ENCODE measurements at places on chromosomes 4 and X. TPM values are rescaled to one million over a fixed set of nuclear protein-coding genes. Genes with fewer than 3 reads are reported as not detected.

The CFAP47 gene
- total RNA-seq: not detected

The STEEP1 gene
- 18.4 TPM for total RNA-seq

The WDR17 gene
- 0.25 TPM for total RNA-seq

The XAGE1A gene
- not detected for total RNA-seq

The RPL36A gene
- 331 TPM for total RNA-seq

The CDX4 gene
- not detected for total RNA-seq

The RASGEF1B gene
- 2.9 TPM for total RNA-seq

The ASB12 gene
- 0.17 TPM for total RNA-seq

The HGFAC gene
- not detected for total RNA-seq

The TGIF2LX gene
- not detected for total RNA-seq

The ARR3 gene
- total RNA-seq: not detected

The ADAMTS3 gene
- not detected for total RNA-seq

The SYTL5 gene
- total RNA-seq: not detected

The GPR50 gene
- not detected for total RNA-seq

The HERC6 gene
- 8.2 TPM for total RNA-seq

The HS3ST1 gene
- not detected for total RNA-seq

The MSX1 gene
- total RNA-seq: not detected

The ARMCX1 gene
- 0.30 TPM for total RNA-seq

The ZAR1 gene
- not detected for total RNA-seq

The LAGE3 gene
- 35.9 TPM for total RNA-seq

The ENPP6 gene
- 4.2 TPM for total RNA-seq

The GAGE1 gene
- total RNA-seq: not detected

The PCDH18 gene
- 0.10 TPM for total RNA-seq

The DMRTC1 gene
- total RNA-seq: 0.13 TPM

The ABLIM2 gene
- 0.20 TPM for total RNA-seq

The PAGE5 gene
- total RNA-seq: not detected

The CDKN2AIP gene
- total RNA-seq: 29.7 TPM

The RBMXL3 gene
- not detected for total RNA-seq

The SHOX gene
- total RNA-seq: not detected

The LRCH2 gene
- not detected for total RNA-seq

The GATA1 gene
- total RNA-seq: not detected

The NHSL2 gene
- total RNA-seq: 0.48 TPM

The NLRP2B gene
- not detected for total RNA-seq

The F9 gene
- total RNA-seq: not detected

The CLIC2 gene
- total RNA-seq: 0.23 TPM

The SPIN2A gene
- 1.3 TPM for total RNA-seq

The DDX60 gene
- total RNA-seq: 30.9 TPM

The IL2RG gene
- 518 TPM for total RNA-seq

The SRP72 gene
- total RNA-seq: 135 TPM

The DDX3X gene
- 227 TPM for total RNA-seq

The NPY2R gene
- total RNA-seq: not detected

The CFAP99 gene
- total RNA-seq: not detected

The MAP3K15 gene
- 0.34 TPM for total RNA-seq

The FRMPD4 gene
- not detected for total RNA-seq

The FAM9C gene
- not detected for total RNA-seq

The CCNB3 gene
- total RNA-seq: 0.53 TPM

The AFF2 gene
- total RNA-seq: 1.4 TPM

The KIAA1210 gene
- not detected for total RNA-seq

The PHOX2B gene
- total RNA-seq: not detected

The CLDN2 gene
- not detected for total RNA-seq

The SLIT2 gene
- not detected for total RNA-seq
